ENCODE measurements at places on chromosomes 5 and 9.

- no peak for DNase-seq
Measured at GRCh38 chr9:93633492-93634221, 57.3 kb downstream of the PHF2 start.

- peak; percentile 56 for DNase-seq
Measured at GRCh38 chr9:124869986-124870560, 8.1 kb downstream of the ARPC5L start.

GRCh38 chr5:178642351-178642909, 15.6 kb upstream of the CLK4 start:
- DNase-seq: no peak

DNA sequence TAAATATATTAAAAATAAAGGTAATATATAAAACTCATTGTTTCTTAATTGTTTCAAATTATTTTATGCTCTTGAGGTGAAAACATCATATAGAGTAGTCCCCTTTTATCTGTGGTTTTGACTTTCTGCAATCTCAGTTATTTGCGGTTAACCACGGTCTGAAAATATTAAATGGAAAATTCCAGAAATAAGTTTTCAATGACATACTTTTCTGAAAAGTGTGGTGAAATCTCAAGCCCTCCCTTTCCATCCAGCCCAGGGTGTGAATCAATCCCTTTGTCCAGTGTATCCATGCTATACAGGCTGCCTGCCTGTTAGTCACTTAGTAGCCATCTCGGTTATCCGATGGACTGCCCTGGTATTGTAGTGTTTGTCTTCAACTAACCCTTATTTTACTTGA, 546.7 kb upstream of the DMAC1 start:
- no peak for DNase-seq

GRCh38 chr9:78234810-78235209, 1.1 kb upstream of the CEP78 start:
- no peak for DNase-seq

- no peak for DNase-seq
Measured at GRCh38 chr9:84793251-84793650, 123.7 kb downstream of the NTRK2 start.

DNA sequence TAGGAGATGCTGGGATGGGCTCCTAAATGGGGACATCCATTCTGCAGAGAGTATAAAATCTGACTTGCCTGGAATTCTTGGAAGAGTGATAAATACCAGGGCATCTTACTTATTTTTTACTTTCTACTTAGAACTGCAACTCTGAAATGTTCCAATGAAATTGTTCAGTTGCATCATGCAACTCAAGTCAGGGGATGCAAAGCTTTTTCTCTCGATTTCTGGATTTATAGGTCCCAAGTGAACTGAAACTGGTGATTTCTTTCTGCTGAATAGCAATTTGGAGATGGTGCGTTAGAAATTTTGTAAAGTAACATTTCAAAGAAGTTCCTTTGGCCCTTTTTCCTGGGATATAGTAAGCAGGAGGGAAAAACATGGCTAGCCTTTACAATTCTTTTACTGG, 238.4 kb upstream of the CD180 start:
- no peak for DNase-seq

- no peak for DNase-seq
Measured at GRCh38 chr5:113278976-113279375, 155.8 kb downstream of the TSSK1B start.

GRCh38 chr5:153824909-153825308, 213.8 kb downstream of the FAM114A2 start:
- DNase-seq: no peak

DNA sequence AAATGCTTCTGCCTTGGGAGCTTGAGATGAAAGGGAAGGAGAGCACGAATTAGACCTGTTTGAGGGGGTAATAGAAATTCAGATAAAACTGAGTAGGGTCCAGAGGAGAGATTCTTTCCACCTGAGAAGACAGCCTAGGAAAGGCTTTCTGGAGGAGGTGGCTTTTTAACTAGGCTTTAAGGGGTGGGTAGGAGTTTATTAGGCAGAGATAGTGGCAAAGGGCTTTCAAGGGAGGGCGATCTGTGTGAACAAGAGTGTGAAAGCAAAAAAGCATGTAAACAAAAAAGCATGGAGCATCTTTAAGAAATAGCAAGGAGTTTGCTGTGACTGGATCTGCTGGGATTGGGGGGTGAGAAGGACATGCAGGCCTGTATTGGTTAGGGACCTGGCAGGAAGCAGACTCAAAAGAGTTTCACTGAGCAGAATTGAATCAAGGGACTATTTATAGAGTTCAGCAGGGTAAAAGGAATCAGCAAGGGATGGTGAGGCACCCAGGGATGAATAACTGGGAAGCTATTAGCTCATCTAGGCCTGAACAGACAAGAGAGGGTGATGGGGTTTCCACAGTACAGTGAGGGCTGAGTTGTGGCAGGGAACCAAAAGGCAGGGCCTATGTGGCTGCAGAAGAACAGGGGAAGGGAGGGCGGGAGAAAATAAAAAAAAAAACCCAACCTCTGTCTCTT, 18.8 kb downstream of the SLC1A1 start:
- no peak for DNase-seq

DNA sequence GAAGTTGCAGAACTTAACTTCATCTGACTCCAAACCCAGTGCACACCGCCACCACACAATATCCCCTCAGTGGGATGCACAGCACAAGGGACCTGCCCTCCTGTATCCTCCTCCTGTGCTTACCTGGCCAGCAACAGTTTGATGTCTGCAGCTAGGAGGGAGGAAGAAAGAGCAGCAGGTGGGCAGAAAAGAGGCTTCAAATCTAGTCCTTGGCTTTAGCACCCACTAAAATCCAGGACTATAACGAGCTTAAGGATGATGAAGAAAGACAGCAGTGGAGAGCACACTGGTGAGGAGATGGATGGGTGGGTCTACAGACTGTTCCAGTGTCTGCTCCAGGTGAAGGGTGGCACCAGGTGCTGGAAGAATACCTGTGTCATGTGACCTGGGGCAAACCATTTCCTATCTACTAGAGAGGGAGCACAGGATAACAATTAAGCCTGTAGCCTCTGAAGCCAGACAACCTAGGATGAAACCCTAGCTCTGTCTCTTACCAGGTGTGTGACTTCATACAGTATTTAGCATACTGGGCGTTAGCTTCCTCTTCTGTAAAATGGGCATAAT, 100.0 kb downstream of the SH3TC2 start:
- DNase-seq: no peak

GRCh38 chr9:116958881-116959280, 271.8 kb downstream of the TRIM32 start:
- no peak for DNase-seq

DNA sequence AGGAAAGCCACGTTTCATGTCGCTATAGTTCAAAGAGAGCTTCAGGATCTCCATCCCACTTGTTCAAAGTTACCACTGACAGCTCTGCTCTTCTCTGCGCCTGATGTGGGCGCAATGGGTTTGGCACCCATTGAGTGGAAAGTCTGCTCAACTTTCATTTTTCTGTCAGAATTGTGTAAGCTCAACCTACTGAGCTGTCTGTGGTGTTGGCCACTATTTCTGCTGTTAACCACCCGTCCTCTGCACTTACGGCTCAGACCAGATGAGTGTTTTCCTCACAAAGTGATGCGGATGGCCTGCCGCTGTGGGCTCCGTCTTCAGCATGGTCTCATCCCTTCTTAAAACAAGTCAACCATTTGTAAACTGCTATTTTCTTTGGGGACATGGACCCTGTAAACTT, 131.2 kb downstream of the WNK2 start:
- DNase-seq: no peak

DNA sequence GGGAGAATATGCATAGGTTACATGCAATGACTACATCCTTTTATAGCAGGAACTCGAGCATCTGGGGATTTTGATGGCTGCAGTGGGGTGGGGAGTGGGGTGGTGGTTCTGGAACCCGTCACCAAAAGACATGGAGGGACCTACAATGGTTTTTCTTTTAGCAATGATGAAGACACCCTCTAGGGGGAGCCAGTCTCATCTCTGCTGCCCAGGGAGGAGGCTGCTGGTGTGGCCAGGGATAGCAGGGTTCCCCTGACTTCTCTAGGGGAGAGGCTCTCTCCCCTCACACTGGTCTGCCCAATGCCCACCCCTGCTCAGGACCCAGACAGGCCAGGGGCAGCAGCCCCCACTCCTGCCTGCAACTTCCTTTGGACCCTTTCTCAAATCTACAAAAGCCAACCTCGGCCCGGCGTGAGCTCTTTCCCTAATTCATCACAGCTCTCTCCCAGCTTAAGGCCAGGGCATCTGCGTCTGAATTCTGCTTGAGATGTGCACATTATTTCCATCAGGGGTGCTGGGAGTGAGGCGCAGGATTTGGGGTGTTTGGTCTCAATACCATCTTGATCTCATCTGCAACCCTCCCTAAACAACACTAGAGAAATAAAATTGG, 73.6 kb upstream of the RETREG1 start:
- no peak for DNase-seq

- DNase-seq: no peak
Measured at GRCh38 chr5:135824541-135825041, 9.9 kb upstream of the SLC25A48 start.

- DNase-seq: no peak
Measured at GRCh38 chr5:63240063-63240755, 661.6 kb downstream of the LRRC70 start.

GRCh38 chr9:6955251-6955921, 197.6 kb downstream of the KDM4C start:
- DNase-seq: no peak

- DNase-seq: no peak
Measured at GRCh38 chr9:77384406-77384805, 207.1 kb downstream of the VPS13A start.

- DNase-seq: peak; percentile 81
Measured at GRCh38 chr5:31937226-31937625, 236.9 kb downstream of the GOLPH3 start.

DNA sequence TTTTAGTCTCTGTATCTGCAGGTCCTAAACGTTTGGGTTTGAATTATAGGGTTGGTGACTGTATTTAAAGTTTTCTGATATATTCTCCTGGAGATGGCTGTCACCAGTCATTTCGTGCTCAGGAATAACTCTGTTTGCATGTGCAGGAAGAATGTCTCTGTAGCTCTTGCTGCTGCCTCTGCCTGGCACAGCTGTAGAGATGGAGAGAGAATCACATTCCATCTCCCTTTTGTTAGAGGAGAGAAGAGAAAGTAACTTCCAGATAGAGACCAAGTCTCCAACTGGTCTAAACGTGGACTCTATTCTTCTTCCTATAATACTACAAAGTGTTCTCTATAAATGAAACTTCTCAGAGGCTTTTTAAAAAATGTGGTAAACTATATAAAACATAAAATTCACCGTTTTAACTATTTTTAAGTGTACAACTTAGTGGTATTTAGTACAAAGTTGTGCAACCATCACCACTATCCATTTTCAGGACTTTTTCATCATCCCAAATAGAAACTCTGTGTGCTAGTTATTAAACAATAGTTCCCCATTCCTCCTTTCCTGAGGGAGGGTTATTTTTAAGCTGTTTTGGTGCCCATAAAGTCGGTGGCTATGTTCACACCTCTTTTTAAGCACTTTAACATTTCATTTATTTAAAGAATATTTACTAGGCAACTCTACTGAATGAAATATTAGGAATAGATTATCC, 20.7 kb upstream of the STARD4 start:
- DNase-seq: no peak

GRCh38 chr5:118952992-118953651, 35.2 kb downstream of the DTWD2 start:
- no peak for DNase-seq

- DNase-seq: no peak
Measured at GRCh38 chr9:127776924-127777289, 1.6 kb downstream of the SH2D3C start.

- no peak for DNase-seq
Measured at GRCh38 chr5:176774216-176775171, 35.9 kb upstream of the UNC5A start.

- DNase-seq: no peak
Measured at GRCh38 chr5:139410993-139411828, 7.3 kb upstream of the SPATA24 start.

DNA sequence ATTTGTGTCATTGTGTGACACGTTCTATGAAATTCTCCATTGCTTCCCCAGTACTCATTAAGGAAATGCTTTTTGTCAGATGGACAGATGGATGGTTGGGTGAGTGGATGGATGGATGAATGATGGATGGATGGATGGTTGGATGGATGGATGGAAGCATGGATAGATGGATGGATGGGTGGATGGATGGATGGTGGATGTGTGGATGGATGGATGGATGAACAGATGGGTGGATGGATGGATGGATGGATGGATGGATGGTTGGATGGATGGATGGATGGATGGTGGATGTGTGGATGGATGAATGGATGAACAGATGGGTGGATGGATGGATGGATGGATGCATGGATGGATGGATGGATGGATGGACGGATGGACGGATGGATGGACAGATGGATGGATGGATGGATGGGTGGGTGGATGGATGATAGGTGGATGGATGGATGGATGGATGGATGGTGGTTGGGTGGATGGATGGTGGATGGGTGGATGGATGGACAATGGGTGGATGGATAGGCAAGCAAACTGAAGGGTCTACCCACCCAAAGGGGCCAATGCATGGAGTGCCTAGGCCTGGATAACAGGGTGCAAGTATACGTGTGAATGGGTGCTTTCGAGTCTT, 24.0 kb upstream of the GTF3C5 start:
- no peak for DNase-seq

DNA sequence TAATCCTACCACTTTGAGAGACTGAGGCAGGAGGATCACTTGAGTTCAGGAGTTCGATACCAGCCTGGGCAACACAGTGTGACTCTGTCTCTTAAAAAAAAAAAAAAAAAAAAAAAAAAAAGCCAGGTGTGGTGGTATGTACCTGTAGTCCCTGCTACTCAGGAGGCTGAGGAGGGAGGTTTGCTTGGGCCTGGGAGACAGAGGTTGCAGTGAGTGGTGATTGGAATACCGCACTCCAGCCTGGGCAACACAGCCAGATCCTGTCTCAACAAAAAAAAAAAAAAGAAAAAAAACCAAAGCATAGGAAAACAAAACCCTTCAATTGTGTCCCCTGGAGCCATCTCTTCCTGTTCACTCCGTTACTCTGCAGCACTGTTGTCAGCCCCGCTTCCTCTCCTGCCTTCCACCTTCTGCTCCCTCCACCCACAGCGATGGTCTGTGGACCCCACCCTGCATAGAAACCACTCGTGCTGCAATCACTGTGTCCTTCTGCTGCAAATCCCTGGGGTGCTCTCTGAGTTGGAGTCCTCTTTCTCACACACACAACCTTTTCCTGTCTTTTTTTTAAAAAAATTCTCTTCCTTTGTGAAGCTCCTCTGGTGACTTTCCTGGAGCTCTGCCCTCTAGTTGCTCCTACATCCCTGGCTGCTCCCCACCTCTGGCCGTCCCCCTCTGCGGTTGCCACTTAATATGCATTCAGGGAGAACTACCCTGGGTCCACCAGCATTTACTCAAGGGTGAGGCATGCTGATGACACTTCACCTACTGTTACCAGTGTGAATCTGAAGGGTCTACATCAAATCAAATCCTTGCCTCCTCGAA, 22.2 kb downstream of the CCT5 start:
- DNase-seq: no peak

GRCh38 chr9:36163049-36163785, 6.0 kb upstream of the CCIN start:
- peak; percentile 95 for DNase-seq

DNA sequence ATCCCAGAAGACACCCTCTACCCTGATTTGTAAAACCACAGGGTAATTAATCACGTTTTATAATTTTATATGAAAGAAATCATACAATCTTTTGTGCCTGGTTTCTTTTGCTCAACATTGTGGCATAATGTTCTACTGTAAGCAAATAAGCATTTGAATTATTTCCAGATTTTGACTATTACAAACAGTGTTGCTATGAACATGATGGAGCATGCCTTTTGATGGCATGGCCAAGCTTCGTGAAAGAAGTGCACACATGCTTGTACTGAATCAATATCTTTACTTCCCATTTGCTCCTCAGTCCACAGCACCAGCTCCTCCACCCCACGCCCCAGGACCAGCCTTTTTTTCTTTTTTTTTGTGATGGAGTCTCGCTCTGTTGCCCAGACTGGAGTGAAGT, 29.9 kb downstream of the ACSL6 start:
- no peak for DNase-seq
